ENCODE measurements at places on chromosomes 5 and 9.

GRCh38 chr9:19631181-19631580, 157.7 kb downstream of the SLC24A2 start:
- DNase-seq: no peak

GRCh38 chr5:64838803-64839202, 70.1 kb downstream of the CWC27 start:
- DNase-seq: no peak

GRCh38 chr5:181217803-181218062, 5.3 kb upstream of the TRIM41 start:
- no peak for DNase-seq

- DNase-seq: no peak
These were observed 3.4 kb upstream of the PAXX start for GRCh38 chr9:136988872-136989271.

DNA sequence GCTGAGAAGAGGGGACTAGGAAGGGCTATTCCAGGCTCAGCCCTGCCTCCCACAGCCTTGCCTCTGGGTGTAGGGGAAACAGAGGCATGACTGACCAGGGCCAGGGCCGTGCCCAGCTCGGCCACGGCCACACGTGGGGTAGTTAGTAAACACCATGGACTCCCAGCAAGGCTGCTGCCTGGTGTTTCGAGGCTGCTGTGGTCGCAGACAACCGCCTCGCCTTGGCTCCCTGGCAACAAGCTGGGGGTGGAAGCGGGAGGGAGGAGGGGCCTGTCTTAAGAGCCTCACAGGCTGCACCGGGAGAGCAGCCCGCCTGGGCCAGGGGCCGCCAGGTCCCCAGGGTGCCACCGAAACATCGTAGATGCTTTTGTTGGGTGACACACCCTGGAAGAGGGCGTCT, 90.2 kb upstream of the CACNA1B start:
- DNase-seq: no peak

Data from GM13977 (cell line).